Stimulated activated CD8-positive, alpha-beta memory T cell treated with anti-CD3 and anti-CD28 coated beads, Interleukin-15, amount 100 ng/mL, for 48 hours (primary cell): ENCODE measurements at places on chromosomes 4 and X.

- no peak for DNase-seq
Measured at GRCh38 chr4:56971383-56971782, 6.0 kb downstream of the NOA1 start.

DNA sequence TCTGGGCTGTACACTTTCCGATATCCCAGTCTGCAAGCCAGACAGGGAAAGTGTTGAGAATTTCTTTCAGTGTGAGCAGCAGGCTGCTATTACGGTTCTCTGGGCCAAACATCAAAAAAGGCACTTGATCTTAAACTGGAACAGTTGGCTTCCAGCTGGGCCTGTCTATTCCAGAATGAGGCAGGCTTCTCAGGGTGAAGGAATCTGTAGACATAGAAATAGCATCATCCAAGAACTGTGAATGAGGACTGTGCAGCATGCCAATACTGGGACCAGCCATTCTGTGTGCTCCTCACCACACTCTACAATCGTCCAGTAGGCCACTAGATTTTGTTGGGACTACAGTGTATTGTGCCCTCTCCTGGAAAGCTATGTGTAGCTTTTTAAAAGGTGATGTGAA is 31.1 kb downstream of the ART3 start:
- no peak for DNase-seq

- no peak for DNase-seq
Measured at GRCh38 chrX:85955510-85955909, 91.8 kb downstream of the CHM start.

GRCh38 chr4:66465111-66465510 is 794.8 kb upstream of the EPHA5 start:
- DNase-seq = no peak

GRCh38 chr4:107317611-107318010 is 281.5 kb upstream of the DKK2 start:
- no peak for DNase-seq

GRCh38 chr4:113756005-113756410 is 5.5 kb downstream of the CAMK2D start:
- DNase-seq = no peak

DNA sequence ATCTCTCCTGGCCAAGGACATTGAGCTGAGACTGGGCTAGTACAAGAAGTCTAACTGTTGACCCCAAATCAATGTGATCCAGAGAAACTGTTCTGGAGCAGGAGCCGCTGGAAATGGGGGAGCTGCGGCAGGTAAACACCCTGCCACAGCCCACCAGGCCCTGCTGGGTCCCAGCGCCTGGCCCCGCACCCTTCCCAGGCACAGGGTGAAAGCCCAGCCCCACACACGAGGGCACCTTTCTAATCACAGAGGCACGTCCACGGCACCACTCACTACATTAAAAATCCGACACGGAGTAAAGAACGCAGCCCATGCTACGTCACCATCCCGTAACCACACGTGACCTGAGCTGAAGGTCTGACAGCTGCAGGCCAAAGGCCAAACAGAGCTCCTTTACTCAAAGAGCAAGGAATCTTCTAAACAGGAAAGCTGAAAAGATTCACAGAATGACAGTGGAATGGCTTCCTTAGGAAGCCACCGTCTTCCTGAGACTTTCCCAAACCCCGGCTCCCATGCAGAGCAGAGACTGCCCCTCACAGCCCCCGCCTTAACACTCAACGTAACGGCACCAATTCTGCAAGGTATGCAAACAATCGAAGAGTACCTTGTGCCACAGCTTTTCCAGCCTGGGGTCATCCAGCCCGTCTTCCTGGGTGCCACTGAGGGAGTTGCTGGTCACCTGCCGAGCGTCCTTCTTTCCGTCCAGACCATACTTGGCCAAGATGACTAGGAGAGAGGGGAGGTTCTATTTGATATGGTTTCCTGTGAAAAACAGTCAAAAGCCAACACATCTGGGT is 12.6 kb downstream of the LRPAP1 start:
- no peak for DNase-seq

GRCh38 chrX:80876877-80877276 is 67.2 kb upstream of the BRWD3 start:
- DNase-seq = no peak

DNA sequence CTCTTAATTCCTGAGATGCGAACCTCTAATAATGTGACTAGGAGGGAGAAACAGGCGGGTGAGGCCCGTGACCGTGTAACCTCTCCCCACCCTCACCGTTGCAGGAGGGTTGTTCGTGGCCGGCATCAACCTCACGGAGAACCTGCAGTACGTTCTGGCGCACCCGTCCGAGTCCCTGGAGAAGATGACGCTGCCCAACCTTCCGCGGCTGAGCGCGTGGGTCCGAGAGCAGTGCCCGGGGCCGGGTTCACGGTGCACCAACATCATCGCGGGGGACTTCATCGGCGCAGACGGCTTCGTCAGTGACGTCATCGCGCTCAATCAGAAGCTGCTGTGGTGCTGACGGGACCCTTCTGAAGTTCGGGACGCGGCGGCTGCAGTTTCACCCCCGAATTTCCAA is 17.8 kb downstream of the PLCXD1 start:
- no peak for DNase-seq

- DNase-seq = no peak
Measured at GRCh38 chrX:118074196-118074595, 42.4 kb downstream of the KLHL13 start.
